CD4-positive, alpha-beta T cell (primary cell): ENCODE measurements at places on chromosomes 6 and 20. TPM values are rescaled to one million over a fixed set of nuclear protein-coding genes. Genes with fewer than 3 reads are reported as not detected.

DNA sequence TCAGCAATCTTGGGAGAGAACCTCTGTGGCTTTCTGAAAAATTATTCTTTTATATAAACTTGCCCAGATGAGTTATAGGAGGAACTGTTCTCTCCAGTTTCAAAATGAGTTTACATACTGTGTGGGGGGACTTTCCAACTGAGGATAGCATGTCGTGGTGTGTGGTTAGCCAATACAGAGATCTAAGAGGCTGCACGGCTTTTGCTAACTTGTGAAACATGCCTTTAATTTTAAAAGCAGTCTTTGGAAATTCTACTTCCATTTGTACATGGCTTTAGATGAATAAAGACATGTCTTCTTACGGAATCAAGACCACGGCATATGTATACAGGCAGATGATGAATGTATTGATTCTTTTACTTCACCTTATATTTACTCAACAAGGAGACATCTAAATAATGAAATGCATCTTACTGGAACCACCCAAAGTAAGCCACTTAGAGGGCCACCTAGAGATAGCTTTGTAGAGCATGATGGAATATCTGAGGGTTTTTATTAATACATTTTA lies 39.8 kb downstream of the HIVEP1 start:
- peaks cover 10% of the 10 kb centered on the region for H3K4me1 ChIP-seq
- H3K27ac ChIP-seq: peak overlapping the region; percentile 3
- peak; percentile 59 for DNase-seq
- no peaks in the 10 kb centered on the region for H3K27me3 ChIP-seq

DNA sequence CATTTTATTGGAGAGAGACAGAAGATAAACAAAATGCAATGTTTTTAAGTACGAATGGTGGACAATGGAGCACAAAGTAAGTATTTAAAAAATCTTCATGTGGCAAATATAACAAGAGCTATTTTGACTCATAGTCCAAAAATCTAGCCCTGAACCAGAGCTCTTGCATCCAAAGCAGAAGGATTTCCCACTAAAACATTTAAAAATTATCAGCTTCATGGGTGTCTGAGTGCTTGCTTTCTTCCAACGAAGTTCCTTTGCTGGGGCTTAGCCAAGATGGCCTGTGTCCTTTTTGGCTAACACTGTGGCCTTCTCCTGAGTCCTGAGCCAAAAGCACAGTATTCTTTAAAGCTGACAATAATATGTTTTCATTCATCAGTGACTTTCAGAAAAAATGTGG lies 161.7 kb downstream of the RIMS1 start:
- no peak for DNase-seq
- H3K27ac ChIP-seq: no peak overlapping the region
- no peaks in the 10 kb centered on the region for H3K27me3 ChIP-seq

GRCh38 chr6:161318456-161318855 lies 44.6 kb upstream of the AGPAT4 start:
- no peak for DNase-seq
- no peaks in the 10 kb centered on the region for H3K36me3 ChIP-seq
- H3K27me3 ChIP-seq: no peaks in the 10 kb centered on the region
- H3K27ac ChIP-seq: no peak overlapping the region

The B3GAT2 gene
- total RNA-seq: not detected

GRCh38 chr20:62710886-62711702 lies 2.5 kb downstream of the NTSR1 start:
- no peak overlapping the region for H3K4me3 ChIP-seq
- DNase-seq: no peak
- H3K4me1 ChIP-seq: peaks cover 32% of the 10 kb centered on the region
- no peak overlapping the region for H3K27ac ChIP-seq

GRCh38 chr6:33192671-33193602 lies 670 bp upstream of the COL11A2 start:
- peaks cover 15% of the 10 kb centered on the region for H3K27me3 ChIP-seq
- peaks cover 34% of the 10 kb centered on the region for H3K4me1 ChIP-seq
- H3K27ac ChIP-seq: no peak overlapping the region

The CD83 gene
- 36.4 TPM for total RNA-seq

GRCh38 chr6:152986978-152987377 lies 4.1 kb upstream of the FBXO5 start:
- peaks cover 28% of the 10 kb centered on the region for H3K4me1 ChIP-seq
- no peak overlapping the region for H3K4me3 ChIP-seq
- peaks cover 18% of the 10 kb centered on the region for H3K36me3 ChIP-seq
- H3K27me3 ChIP-seq: no peaks in the 10 kb centered on the region

GRCh38 chr6:142045380-142046278 lies 87.1 kb upstream of the GJE1 start:
- H3K27ac ChIP-seq: no peak overlapping the region
- H3K27me3 ChIP-seq: no peaks in the 10 kb centered on the region
- no peaks in the 10 kb centered on the region for H3K4me1 ChIP-seq
- no peak overlapping the region for H3K4me3 ChIP-seq
- H3K36me3 ChIP-seq: no peaks in the 10 kb centered on the region

The SLC35B3 gene
- total RNA-seq: 2.4 TPM

The TREM2 gene
- not detected for total RNA-seq

The HRH3 gene
- total RNA-seq: not detected

DNA sequence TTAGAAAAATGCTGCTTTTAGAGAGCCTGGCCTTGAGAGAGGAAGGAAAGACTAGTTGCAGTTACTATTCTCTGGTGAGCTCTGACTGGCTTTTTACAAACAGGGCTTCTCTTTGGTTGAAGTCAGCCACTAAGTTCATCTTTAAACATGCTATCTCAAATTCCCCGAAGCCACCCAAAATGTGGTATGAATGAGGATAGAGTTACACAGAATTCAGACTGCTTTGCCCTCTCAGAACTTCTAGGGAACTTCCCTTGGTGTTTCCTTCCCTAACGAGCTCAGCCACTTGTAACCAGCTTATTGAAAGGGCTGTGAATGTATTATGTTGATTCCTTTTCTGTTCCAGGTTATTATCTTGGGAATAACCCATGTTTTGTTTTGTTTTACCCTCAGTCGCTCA lies 73.5 kb downstream of the EFHC1 start:
- no peaks in the 10 kb centered on the region for H3K27me3 ChIP-seq
- no peak for DNase-seq
- no peak overlapping the region for H3K4me3 ChIP-seq
- H3K27ac ChIP-seq: no peak overlapping the region

GRCh38 chr6:37399131-37399530 lies 33.9 kb upstream of the CMTR1 start:
- no peaks in the 10 kb centered on the region for H3K4me1 ChIP-seq
- H3K27ac ChIP-seq: no peak overlapping the region
- DNase-seq: no peak
- H3K4me3 ChIP-seq: no peak overlapping the region

GRCh38 chr6:42104804-42105125 lies 37.7 kb downstream of the C6orf132 start:
- DNase-seq: no peak
- peak overlapping the region; percentile 49 for H3K4me3 ChIP-seq

DNA sequence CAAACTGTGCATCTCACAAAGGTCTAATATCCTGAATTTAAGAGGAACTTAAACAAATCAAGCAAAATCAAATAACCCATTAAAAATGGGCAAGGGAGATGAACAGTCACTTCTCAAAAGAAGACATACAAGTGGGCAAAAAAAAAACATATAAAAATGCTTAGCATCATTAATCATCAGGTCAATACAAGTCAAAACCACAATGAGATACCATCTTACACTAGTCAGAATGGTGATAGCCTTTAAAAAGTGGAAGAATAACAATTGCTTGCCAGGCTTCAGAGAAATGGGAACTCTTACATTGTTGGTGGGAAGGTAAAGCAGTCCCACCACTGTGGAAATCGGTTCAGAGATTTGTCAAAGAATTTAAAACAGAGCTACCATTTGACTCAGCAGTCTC lies 646.7 kb upstream of the PTCHD4 start:
- H3K36me3 ChIP-seq: no peaks in the 10 kb centered on the region
- no peak overlapping the region for H3K27ac ChIP-seq
- no peak for DNase-seq
- no peaks in the 10 kb centered on the region for H3K4me1 ChIP-seq

- H3K27me3 ChIP-seq: no peaks in the 10 kb centered on the region
- H3K27ac ChIP-seq: no peak overlapping the region
- no peaks in the 10 kb centered on the region for H3K4me1 ChIP-seq
Observed at GRCh38 chr6:168785720-168786511, 344.9 kb downstream of the SMOC2 start.

DNA sequence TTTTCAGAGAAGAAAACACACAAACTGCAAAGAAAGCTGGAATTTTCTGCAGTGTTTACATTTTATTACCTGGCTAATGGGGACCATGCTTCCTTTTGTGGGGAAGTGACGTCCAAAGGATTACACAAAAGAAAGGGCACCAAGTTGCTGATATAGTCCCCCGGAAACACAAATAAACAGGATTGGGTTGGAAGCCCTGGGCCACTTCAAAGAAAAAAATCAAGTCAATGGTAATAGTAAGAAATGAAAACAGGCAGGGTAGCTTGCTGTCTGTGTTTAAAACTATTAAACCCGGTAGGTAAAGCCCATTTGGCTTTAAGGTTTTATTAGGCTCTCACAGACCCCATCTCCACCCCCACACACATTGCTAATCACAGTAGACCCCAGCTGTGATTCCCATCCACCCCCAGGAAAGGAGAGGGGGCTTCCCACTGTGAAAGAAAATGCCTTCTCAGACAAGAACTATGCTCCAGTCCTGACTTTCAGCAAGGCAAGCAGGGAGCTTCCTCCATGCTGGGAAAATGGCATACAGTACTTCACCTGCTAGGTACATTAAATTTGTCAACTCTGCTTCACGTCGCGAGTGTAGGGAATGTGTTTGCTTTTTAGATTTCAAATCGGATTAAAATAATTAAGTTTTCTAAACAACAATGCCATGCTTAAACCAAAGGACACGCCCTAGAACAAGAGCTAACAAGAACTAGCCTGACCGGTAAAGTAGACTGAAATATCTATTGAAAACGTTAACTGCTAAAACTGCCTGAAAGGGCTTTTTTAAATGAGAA lies 1.1 kb downstream of the PERP start:
- H3K4me1 ChIP-seq: peaks cover 20% of the 10 kb centered on the region
- no peak for DNase-seq
- H3K27me3 ChIP-seq: peaks cover 26% of the 10 kb centered on the region
- H3K36me3 ChIP-seq: no peaks in the 10 kb centered on the region
- no peak overlapping the region for H3K27ac ChIP-seq

The TFAP2D gene
- total RNA-seq: not detected

The ZSWIM1 gene
- total RNA-seq: 10.7 TPM

- no peak overlapping the region for H3K4me3 ChIP-seq
- H3K4me1 ChIP-seq: no peaks in the 10 kb centered on the region
- DNase-seq: no peak
- H3K27ac ChIP-seq: no peak overlapping the region
- H3K27me3 ChIP-seq: no peaks in the 10 kb centered on the region
Observed at GRCh38 chr20:53269380-53269779, 297.2 kb downstream of the TSHZ2 start.

- no peak overlapping the region for H3K4me3 ChIP-seq
- no peak for DNase-seq
- H3K27ac ChIP-seq: no peak overlapping the region
- H3K36me3 ChIP-seq: no peaks in the 10 kb centered on the region
- no peaks in the 10 kb centered on the region for H3K27me3 ChIP-seq
Observed at GRCh38 chr20:48866936-48867335, 39.1 kb upstream of the PREX1 start.

The OLIG3 gene
- total RNA-seq: not detected

The CST4 gene
- total RNA-seq: not detected

DNA sequence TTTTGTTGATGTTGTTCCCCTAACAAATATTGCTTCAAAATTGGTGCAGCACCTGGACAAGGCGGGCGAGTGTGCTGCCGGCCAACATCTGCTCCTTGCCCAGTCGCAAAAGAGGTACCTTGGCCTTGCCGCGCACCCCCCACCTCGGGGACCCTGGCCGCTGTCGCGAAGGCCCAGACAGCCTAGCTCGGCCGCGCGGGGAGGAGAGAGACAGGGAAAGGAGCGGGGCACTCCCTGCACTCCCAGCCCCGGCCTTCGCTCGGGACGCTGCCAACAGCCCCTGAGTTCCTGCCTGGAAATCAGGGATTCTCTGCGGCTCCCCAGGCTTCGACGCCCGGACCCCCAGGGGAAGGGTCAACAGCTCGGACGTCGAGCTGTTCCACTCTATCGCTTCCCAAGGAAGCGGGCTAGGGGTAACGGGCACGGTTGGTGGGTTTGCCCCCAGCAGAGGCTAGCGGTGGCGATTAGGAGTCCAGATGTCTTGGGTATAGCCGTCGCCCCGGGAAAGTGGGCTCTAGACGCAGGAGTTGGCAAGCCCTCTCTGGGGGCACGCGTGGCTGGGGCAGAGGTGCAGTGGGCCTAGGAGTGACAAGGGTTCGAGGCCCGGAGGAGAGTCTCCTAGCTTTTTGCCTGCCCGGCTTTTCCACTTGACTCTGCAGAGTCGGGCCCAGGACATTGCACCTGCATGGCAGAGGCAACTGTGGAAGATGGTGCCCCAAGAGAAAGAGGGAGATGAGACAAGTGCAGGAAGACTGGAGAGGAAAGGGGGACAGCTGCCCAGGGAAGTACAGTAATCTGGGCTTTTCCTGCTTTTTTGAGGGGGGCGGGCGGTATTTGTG lies 8.2 kb downstream of the POU3F2 start:
- peaks cover 32% of the 10 kb centered on the region for H3K4me1 ChIP-seq
- no peak overlapping the region for H3K27ac ChIP-seq
- H3K36me3 ChIP-seq: no peaks in the 10 kb centered on the region
- no peak overlapping the region for H3K4me3 ChIP-seq
- no peak for DNase-seq
- H3K27me3 ChIP-seq: peaks cover 73% of the 10 kb centered on the region

GRCh38 chr6:54267798-54268197 lies 40.4 kb upstream of the TINAG start:
- no peak overlapping the region for H3K27ac ChIP-seq
- DNase-seq: no peak
- H3K27me3 ChIP-seq: no peaks in the 10 kb centered on the region
- H3K36me3 ChIP-seq: no peaks in the 10 kb centered on the region

- no peak overlapping the region for H3K4me3 ChIP-seq
- H3K36me3 ChIP-seq: no peaks in the 10 kb centered on the region
- H3K4me1 ChIP-seq: peaks cover 29% of the 10 kb centered on the region
- no peaks in the 10 kb centered on the region for H3K27me3 ChIP-seq
- no peak overlapping the region for H3K27ac ChIP-seq
Observed at GRCh38 chr6:13765570-13765969, 48.8 kb downstream of the MCUR1 start.

GRCh38 chr6:158996856-158997255 lies 3.1 kb downstream of the RSPH3 start:
- H3K4me1 ChIP-seq: peaks cover 9% of the 10 kb centered on the region
- no peak overlapping the region for H3K4me3 ChIP-seq
- no peak overlapping the region for H3K27ac ChIP-seq
- no peaks in the 10 kb centered on the region for H3K27me3 ChIP-seq
- DNase-seq: no peak

- no peak for DNase-seq
- H3K36me3 ChIP-seq: no peaks in the 10 kb centered on the region
- no peaks in the 10 kb centered on the region for H3K27me3 ChIP-seq
Observed at GRCh38 chr6:37135835-37136694, 33.9 kb upstream of the PIM1 start.

- DNase-seq: no peak
- no peaks in the 10 kb centered on the region for H3K27me3 ChIP-seq
- no peak overlapping the region for H3K4me3 ChIP-seq
- H3K27ac ChIP-seq: peak overlapping the region; percentile 19
Observed at GRCh38 chr6:111113336-111114086, 26.2 kb downstream of the SLC16A10 start.
